Activated CD4-positive, alpha-beta T cell treated with anti-CD3 and anti-CD28 coated beads, Interleukin-2, amount 50 U/mL, for 4 hours (primary cell): ENCODE measurements at places on chromosomes 6 and 20.

GRCh38 chr6:112286010-112286409, 31.6 kb upstream of the LAMA4 start:
- DNase-seq, result peak; percentile 0

DNA sequence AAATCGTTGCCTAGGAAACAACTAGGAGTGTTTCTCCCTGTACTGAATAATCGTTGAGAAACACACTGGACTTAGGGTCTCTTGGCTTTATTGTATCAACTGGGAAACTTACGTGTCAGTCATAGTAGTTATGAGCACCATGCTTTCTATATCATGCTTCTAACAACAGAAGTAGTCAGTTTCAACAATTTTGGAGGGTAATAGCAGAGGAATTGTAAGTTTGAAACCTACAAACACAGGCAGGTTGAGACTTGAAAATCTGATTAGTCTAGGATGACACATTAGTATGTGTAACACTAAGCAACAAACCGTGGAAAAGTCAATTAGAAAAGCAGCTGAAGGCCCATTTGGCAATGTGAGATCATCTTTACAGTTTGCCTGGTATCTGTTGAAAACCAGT, 43.9 kb upstream of the FABP7 start:
- DNase-seq, result no peak

DNA sequence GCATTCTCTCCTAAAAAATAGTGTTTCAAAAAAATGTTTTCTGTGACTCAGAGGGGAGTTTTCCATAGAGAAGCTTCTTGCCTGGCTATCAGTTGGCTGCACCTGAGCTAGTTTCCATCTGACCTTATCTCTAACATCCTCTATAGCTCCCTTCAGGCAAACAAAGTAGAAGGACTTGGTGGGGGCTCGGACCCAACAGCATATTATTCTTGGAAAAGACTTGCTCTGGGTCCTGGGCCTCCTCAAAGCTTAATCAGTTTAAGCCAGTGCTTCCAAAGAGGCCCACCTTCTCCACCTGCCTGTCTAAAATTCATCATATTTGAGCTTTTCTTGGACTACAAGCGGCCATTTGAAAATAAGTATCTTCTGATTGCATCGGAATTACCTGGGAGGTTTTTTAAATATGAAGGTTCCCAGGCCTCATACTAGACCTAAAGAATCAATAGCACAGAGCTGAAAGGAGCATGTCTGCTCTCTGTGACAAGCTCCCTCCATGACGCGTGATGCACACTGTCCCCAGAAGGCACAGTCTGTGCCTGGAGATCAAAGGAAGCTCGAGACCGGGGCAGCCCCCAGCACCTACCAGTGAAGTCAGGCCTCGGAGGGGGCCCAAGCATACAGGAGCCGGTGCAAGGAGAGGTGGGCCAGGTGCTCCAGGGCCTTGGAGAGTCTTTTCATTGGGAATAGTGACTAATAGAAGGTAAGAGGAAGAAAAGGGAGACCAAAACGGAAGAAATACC, 80.6 kb upstream of the HIVEP1 start:
- no peak for DNase-seq

- DNase-seq, result no peak
Observed at GRCh38 chr6:659716-660581, 3.0 kb upstream of the HUS1B start.
